Activated CD4-positive, alpha-beta T cell treated with anti-CD3 and anti-CD28 coated beads for 36 hours (primary cell): ENCODE measurements at places on chromosomes 6 and 20. TPM values are rescaled to one million over a fixed set of nuclear protein-coding genes. Genes with fewer than 3 reads are reported as not detected.

GRCh38 chr20:61896058-61896961 lies 169.4 kb downstream of the TAF4 start:
- DNase-seq: peak; percentile 51

GRCh38 chr20:36092398-36093024 lies 62.0 kb upstream of the EPB41L1 start:
- DNase-seq: peak; percentile 25

DNA sequence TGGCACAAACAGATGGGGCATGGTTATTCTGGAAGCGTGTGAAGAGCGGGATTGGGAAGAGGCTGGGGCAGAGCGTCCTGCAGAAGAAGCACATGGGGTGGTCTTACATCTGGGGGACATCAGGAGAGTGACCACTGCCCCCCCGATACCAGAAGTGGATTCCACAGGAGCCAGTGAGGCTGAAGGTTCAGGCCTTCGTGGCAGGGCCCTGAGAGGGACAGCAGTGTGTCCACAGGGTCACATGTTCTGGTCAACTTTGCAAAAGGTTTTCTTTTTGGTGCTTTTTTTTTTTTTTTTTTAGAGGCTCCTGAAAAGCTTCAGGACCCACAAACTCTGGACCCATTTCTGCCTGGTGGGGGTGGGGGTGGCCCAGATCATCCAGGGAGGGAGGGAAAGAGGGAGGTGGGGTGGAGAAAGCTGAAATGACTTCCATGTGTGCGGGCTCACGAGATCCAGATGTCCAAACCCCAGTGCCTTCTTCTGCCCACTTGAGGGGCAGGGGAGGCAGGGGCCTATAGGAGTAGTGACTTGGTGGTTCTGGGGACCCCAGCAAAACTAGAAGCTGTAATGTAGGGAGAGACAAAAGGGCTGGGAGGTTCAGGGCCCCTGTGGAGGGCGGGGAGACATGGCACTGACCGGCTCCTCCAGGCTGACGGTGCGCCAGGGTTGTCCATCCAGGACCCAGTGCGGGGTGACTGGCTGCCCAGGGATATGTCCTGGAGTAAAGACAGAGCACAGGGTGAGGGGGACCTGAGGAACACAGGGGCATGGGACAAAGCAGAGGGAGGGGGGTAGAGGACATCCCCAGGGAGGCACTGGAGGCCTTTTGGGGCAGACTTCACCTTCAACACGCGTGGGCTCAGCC lies 2.7 kb downstream of the ADAM33 start:
- DNase-seq: no peak

- no peak for DNase-seq
Measured at GRCh38 chr6:65984089-65984488, 277.1 kb upstream of the EYS start.

Gene PLN
- total RNA-seq: not detected
